ENCODE measurements at places on chromosomes 5 and 9.

- DNase-seq, result no peak
Observed at GRCh38 chr9:126474206-126474765, 139.4 kb upstream of the LMX1B start.

DNA sequence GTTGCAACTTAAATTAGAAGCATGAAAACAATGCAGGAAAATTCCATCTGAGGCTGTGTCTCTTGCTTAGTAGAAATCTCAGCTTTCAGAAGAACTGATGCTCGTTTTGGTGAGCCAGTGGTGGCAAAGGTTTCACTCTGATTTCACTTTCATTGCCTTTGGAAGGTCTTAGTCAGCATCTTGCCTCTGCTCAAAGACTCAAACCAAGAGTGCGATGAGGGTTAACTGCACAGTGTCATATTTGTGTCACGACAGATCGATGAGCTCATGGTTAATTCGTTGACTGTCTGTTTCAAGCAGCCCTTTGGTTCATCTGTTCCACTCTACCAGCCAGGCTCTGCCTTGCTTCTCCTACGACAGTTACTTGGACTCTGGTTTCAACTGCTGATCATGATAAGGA, 331.3 kb upstream of the KIF2A start:
- DNase-seq, result no peak

DNA sequence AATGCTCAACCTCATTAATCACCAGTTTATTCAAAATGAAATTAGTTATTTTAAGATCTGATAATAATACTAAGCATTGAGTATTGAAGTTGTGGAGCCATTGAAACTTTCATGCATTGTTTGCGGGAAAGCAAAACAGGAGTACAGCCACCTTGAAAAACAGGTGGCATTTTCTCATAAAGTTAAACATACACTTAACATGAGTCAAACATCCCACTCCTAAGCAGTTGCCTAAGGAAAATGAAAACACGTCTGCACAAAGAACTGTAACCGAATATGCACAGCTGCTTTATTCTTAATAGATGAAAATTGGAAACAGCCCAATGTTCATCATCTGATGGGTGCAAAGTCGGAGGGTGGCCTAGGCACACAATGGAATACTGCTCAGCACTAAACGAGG, 177.3 kb downstream of the IRX2 start:
- DNase-seq, result no peak

GRCh38 chr9:128344931-128345605, 4.7 kb downstream of the SLC27A4 start:
- DNase-seq, result no peak

GRCh38 chr9:79695531-79696175, 123.9 kb downstream of the TLE4 start:
- no peak for DNase-seq

DNA sequence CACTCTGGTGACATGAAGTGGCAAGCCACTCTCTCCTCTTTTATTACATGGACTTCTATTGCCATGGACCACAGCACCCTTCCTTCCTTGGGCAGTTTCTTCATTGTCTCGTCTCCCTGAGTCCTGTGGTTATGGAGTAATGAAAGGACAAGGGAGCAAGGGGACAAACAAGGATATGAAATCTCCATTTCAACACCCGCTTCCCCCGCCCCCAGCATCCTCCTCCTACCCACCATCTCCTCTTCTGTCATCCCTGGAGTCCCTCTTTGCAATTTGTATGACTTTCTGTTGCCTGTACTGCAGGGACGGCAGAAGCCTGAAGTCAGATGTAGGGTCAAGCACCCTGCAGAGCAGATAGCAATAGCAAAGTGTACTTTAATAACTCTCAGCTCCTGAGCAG, 300.7 kb upstream of the CLINT1 start:
- DNase-seq, result peak; percentile 68

DNA sequence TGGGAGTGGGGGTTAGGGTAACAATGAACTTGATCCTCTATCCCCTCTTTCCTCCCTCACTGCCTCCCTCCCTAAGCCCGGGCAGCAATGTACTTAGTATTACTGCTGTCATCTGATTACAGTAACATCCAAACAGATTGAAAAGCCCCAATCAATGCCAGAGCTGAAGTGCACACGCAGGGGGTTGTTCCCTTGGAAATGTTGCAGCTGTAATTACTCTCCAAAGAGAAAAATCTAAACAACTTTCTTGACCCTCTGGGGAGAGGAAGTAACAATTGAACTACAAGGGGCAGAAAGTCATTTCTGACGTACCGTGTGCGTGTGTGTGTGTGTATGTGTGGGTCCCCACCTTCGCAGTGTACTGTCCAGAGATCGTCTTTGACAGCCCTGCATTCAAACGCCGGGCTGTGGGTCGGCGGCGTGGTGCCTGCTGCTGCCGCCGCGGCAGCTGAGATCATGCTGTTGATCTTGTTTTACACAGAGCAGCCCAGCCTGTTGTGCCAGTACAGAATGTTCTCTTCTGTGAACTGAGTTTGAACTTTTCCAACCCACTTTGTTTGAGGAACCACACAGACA, 66.0 kb upstream of the KLF9 start:
- peak; percentile 53 for DNase-seq

GRCh38 chr9:34592895-34593601, 3.5 kb upstream of the CNTFR start:
- peak; percentile 42 for DNase-seq

- DNase-seq, result peak; percentile 56
Observed at GRCh38 chr9:130040984-130041647, 1.9 kb downstream of the FNBP1 start.

GRCh38 chr5:150302301-150303069, at the start of gene ARSI:
ARSI (minus strand) TSS chr5:150302905; CDS start chr5:150302373, 532 bp downstream.
- no peak for DNase-seq

DNA sequence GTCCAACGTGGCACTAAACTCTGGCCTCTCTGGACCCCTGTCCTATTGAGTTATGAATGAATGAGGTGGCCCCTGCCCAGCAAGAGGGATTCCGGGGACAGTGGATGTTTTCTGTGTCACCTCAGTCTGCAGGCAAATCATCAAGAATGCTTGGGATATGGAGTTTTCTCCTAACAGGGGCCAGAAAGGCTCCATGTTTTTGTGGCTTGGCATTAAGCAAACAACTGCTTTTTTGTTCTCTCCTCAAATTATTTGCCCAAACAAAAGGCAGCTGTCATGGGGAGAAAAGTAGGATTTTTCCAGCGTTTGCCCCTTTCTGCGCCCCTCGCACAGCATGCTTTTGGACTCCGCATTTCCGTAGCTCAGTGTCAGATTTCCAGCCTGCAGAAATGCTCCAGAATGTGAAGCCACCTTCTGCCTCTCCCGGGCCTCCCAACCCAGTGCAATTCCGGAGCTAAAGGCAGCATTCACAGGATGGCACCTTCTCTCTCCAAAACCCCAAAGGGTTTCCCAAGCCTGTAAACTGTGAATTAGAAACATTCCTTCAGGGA, 553.3 kb downstream of the CCDC171 start:
- no peak for DNase-seq

DNA sequence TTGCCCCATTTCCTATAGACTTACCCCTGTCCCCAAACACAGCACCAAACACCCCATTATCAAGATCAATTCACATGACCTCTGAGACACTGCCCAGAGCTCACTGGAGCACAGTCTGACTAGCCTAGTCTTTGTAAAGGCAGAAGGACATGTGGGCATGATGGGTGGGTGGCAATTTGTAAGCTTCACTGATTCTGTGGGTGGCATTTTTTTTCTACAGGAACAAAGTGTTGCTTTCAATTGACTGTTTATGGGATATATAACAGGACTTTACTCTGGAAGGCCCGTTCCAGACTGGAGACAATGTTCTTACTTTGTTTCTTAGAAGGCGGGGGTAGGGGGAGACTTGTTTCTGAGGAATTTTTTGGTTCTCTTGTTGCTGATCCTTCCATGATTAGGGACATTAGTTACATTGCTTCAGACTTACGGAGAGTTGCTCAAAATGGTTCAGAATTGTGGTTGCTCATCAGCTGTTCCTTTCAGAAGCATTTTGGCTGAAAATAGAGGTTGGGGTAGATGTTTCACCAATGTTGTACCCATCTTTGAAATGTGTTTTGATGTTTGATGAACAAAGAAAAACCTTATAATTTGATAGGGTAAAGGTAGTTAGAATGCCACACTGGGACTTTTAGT, 20.2 kb downstream of the NNT start:
- DNase-seq, result peak; percentile 61

GRCh38 chr5:148912146-148912545, 85.7 kb downstream of the ADRB2 start:
- no peak for DNase-seq

GRCh38 chr5:173884402-173885053, 3.6 kb upstream of the CPEB4 start:
- no peak for DNase-seq

DNA sequence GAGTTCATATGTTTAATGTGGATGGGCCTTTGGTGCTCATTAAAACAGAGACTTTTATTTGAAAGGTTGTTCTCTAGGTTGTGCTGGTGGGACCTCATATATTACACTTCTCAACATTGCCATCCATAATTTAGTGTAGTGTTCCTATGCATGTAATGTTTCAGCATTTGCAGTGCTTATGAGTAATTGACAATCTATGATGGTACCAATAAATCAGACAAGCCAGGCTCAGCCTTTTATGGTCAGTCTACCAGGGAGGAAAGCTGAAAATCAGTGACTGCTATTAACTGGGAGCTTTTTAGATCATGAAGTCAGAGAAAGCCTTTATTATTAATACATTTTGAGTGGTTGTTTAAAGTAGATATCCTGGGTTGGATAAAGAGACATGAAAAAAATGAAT, 120.1 kb upstream of the SLC28A3 start:
- DNase-seq, result no peak

DNA sequence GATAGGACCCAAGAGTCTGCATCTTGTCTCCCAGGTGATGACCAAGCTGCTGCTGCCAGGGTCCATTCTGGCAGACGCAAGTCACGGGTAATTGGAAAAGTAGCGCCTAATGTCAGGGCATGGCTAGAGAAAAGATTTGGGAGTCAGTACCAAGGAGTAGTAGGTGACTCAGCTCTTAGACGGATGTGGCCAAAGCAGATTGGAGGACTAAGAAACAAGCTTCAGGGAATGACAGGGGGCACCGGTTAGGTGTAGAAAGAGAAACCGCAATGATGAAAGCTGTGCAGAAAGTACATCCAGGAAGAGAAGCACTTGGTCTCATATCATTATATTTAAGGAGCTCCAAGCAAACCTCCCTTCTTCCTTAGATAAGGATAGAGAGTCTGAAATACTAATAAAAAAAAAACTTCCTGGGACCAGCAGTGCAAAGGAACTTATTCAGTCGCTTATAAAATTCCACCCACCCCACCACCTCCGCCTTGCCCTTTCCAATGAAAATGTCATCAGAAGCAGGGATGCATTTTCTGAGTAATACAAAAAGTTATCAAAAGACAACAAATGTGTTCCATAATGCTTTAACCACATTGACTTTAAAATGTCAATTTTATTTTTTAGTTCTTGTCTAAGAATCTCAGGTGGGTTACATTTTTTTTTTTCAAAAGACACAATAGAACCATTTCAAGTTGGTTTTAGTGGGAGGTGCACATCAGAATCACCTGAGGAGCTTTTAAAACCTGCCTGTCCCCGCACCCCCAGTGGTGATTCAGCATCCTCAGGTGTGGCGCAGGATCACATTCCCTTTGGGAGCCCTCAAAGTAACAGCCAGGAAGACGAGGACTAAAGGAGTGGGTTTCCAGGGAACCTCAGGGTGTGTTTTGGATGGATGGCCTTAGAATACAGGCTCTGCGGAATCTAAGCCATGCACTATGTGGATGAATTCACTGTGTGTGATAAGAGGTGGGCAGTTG, 31.2 kb downstream of the PTPN3 start:
- DNase-seq, result no peak

DNA sequence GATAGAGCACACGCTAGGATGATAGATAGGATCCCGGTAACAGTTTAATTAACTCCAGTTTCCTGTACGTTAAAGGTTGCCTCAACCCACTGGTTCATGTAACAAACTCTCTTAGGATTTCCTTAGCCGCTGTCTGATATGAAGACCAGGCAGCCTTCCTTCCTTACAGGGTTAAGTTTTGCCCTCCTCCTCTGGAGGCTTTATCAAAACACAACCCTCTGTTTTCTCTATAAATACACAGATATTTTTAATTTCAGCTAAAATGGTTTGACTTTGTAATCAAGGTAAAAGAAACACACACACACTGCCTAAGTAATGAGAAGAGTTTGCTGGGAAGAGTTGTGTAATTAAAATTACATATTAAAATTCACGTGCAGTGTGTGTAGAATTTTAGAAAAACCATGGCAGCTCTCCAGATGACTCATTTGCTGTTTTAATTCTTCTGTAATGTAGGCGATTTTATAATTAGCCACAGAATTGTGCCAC, 369.8 kb downstream of the CSNK1G3 start:
- DNase-seq, result no peak

GRCh38 chr9:28293369-28294090, 720.2 kb upstream of the C9orf72 start:
- no peak for DNase-seq

DNA sequence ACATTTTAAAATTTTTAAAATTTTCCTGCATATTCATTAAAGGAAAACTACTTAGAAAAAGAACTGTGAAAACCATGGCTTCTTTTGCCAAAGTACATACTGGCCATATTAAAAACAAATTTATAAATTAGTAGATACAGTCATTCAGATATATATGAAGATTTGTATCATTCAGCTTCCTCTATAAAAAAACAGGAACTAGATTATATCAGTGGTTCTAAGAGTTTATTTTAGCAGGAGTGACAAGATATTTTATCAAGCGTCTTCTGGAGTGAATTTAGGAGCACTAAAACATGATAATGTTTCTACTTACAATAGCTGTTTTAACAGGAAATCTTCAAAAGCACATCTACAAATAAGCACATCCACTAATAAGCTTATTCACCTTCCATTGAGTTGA, 171.4 kb downstream of the RAPGEF6 start:
- peak; percentile 49 for DNase-seq

GRCh38 chr5:174542471-174542870, 181.9 kb upstream of the MSX2 start:
- DNase-seq, result no peak

- DNase-seq, result no peak
Observed at GRCh38 chr9:90839183-90839728, 37.6 kb downstream of the SYK start.

- no peak for DNase-seq
Observed at GRCh38 chr9:113293285-113293878, 9.8 kb downstream of the RNF183 start.

DNA sequence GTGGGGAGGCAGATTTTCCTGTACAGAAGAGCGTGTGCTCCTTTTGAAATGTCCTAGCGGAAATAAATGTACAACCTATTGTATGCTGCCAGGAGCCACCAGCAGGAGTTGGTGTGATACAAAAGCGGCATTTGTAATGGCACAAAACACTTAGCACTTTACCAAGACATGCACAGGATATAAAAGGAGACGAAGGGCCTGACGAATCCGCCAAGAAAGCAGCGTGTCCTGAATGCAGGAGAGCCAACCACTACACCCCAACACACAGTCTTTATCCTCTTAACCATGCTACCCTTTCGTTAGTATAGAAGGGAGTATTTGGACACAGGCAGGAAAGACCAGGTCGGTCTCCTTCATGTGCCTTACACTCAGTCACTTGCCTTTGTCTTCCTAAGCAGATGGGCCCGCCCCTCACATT, 218.1 kb downstream of the TRIM32 start:
- no peak for DNase-seq

- DNase-seq, result no peak
Observed at GRCh38 chr5:145829708-145830361, 5.3 kb downstream of the PRELID2 start.
